ENCODE measurements at places on chromosomes 3 and 15.

DNA sequence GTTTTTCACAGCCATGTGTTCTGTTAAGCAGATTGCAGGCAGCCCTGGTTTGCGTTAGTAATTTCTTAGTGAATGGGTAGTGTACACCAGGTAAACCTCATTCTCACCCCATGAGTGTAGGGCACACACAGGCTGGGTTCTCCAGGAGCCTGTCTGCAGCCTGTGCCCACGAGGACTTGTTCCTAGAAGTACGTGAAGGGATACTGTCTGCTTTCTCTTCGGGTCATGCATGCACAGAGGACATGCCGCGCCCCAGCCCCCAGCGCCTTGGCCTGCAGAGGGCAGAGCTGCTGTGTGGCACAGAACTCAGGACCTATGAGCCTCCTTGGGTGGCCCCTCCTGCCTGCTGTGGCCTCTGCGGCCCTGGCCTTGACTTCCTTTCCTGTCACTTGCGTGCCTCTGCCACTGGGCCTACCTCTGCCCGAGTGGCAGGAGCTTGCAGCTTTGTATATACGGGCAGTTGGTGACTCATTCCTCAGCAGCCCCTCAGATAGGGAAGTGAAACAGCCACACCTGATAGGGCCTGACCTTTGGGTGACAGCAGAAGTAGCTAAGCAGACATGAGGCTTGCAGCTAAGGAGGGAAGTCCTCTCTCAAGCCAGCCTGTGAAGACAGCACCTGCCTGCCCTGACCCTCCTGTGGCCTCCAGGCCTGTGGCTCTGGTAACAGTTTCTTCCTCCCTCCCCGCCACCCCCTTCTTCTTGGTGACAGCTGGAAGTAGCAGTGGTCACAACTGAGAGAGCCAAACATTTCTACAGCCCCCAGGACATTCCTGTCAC, 19.5 kb downstream of the PPCDC start:
- DNase-seq, result peak; percentile 74

GRCh38 chr3:47554335-47554734, 24.3 kb downstream of the CSPG5 start:
- no peak for DNase-seq

- DNase-seq, result no peak
These were observed 29.5 kb downstream of the RBM5 start for GRCh38 chr3:50118237-50118636.

DNA sequence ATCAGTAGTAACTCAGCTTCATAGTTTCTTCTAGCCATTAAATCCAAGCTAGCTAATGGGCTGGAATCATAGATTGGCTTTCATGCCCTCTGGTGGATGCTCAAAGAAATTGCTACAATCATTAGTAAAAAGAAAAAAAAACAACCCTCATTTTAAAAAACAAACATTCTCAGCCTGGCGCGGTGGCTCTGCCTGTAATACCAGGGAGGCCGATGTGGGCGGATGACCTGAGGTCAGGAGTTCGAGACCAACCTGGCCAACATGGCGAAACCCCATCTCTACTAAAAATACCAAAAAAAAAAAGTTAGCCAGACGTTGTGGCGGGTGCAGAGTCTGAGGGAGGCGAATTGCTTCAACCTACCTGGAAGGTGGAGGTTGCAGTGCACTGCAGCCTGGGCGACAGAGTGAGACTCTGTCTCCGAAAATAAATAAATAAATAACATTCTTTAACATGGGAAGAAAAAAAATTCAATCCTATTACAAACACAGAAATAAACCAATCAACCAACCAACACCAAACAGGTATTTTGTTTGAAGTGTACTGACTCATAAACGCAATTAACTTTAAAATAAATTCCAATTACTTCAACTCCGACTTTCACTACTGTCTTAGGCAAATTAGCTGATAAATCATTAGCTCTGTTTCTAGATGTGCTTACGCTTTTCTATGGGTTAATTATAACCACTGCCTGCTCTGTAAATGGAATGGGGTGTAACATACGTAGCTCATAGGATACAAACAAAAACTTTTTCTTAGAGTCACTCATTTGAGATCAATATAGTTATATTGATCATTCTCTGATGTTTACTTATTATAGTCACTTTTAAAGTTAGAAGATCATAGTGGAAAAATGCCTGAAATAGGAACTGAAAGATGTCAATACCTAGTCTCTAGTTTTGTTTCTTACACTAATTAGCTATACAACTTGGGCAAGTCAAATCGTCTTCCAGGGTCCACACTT, 24.9 kb downstream of the TMEM207 start:
- DNase-seq, result peak; percentile 90

DNA sequence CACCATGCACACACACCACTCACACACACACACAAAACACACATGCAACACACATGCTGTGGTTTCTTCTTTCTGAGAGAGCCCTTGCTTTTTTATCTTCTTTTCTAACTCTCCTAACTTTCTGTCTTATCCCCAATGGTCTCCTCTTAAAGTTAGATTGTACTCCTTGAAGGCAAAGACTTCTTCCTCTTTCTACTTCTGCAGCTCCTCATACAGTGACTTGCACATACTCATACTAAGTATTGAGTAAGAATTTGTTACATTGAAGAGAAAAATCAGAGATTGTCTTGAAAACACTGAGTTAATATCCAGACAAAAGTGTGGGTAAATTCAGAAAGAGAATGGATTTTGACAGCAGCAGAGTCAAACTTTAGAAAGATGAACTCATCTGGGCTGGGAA, 64.4 kb downstream of the GTPBP8 start:
- no peak for DNase-seq

DNA sequence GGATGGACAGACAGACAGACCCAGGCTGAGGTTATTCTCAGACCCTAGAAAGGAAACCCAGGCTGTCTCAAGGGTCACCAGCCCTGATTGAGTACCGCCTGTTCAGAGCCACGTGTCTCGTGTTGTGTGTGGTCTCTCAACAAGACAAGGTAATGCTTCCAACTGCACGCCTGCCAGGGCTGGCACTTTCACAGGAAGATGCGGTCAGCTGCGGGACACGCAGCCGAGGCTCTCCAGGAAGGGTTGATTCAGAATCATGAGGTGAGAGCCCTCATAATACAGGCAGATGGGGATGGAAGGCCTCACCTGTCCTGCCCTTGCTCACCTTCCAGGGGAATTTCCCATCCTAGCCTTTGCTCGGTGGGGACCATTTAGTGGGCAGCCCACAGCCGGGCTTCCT, 81.4 kb downstream of the TOP2B start:
- DNase-seq, result no peak

GRCh38 chr3:10338164-10338470, 17.2 kb upstream of the SEC13 start:
- DNase-seq, result no peak

DNA sequence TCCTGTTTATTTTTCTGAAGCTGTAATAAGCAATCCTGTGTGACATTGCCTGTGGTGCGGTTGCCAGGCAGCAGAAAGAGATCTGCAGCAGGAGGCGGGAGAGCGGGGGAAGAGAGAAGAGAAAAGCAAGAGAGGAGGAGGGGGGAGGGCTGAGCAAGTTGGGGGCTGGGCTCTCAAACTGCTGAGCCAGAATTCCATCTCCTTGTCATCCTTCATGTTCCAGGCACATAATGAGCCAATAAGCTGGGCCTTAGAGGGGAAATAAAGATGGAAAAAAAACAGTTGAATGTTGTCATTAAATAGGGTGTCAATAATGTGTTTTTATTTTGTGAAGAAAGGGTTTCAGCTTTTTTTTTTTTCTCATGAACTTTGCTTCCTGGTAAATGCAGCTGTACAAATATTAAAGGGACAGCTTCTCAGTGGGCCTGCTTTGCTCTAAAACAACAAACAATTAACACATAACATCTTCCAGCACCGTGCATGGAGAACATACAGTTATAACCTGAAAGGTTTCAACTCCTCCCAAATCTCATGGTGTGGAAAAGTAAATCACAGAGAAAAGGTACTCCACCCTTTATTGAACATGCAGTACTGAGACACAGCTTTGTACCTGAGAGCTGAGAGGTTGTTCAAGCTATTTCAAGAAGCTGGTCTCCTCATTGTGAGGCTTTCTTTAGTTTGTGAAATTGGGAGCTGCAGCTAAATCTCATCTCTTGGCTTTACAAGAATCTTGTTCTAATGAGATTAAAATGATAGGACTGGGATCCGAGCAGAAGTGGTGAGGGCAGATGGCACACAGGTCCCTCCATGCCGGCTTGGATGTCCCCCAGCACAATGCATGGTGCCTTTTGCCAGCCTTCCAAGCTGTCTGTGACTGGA, 451.1 kb upstream of the KCNMB2 start:
- no peak for DNase-seq

GRCh38 chr3:113270786-113271185, 59.4 kb downstream of the BOC start:
- DNase-seq, result no peak

DNA sequence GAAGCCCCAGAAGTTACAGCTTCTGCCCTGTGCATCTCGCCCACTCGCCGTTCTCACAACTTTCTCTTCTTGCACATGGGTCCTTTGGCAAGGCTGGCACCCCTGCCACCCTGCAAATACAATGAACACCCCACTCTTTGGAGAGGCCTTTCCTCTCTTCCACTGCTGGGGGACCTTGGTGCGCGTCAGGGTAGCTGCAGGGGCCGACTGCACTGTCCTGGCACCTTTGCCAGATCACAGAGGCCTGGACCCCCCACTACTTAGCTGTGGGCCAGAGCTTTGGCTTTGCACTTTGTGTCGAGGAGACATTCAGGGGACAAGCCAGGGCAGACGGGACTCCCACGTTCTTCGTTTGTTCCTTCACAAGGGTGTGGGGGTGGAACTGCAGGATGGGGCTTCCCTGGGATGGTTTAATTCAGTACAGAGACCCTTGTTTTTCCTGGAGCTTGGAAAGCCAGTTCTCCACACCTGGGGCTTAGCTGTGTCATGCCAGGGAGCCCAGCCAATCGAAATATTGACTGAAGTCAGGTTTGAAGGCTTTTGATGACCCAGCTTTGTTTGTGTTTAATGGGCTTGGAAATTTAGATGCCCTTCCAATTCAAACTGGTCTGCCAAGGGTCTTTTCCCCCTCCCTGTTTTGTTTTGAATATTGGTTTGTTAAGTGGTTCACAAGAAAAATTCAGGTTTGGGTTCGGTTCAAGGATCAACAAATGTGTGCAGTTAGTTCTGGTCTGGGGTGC, 256.1 kb upstream of the TLE3 start:
- DNase-seq, result no peak

DNA sequence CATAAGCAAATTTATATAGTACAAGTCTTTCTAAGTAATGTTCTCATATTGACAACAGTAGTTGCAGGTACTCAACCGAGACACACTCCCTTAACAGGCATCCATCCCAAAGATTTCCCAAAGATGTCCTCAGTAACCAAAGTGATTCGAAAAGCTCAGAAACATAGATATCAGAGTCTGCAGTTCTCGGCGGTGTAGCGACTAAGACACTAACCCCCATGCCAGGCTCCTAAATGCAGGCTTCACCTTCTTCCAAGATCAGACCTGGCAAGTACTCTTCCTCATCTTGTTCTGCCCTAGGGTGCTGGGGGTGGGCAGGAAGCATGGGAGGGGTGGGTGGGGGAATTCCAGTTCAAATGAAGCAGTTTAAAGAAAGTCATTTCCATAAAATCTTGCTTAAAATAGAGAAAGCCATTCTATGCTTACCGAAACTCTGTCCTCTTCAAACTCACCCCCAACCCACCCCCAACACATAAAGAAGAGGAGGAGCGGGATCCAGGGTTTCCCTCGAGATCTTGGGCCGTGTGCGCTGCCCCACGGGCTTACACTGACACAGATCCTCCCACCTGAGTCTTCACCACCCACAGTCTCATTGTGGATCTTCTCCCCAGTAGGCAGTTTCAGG, 59.0 kb upstream of the BCL6 start:
- no peak for DNase-seq

- no peak for DNase-seq
These were observed 66.6 kb upstream of the TAMM41 start for GRCh38 chr3:11913316-11913715.

DNA sequence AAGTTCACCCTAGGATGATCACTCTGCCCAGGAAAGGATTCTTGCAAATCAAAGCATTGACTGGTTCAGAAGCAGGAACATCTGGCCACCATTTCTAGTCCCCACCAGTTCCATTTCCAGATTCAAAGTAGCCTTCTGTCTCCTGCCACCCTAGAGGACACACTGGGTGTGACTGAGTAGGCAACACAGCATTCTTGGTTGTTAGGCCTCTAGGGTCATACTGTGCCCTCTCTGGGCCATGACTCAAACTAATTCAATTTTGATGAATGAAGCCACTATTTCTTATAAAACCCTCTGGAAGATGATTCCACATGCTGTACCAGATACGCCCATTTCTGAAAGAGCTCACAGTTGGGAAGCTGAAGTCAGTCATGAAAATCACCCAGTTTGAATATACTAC, 69.7 kb downstream of the WDR76 start:
- DNase-seq, result peak; percentile 25

DNA sequence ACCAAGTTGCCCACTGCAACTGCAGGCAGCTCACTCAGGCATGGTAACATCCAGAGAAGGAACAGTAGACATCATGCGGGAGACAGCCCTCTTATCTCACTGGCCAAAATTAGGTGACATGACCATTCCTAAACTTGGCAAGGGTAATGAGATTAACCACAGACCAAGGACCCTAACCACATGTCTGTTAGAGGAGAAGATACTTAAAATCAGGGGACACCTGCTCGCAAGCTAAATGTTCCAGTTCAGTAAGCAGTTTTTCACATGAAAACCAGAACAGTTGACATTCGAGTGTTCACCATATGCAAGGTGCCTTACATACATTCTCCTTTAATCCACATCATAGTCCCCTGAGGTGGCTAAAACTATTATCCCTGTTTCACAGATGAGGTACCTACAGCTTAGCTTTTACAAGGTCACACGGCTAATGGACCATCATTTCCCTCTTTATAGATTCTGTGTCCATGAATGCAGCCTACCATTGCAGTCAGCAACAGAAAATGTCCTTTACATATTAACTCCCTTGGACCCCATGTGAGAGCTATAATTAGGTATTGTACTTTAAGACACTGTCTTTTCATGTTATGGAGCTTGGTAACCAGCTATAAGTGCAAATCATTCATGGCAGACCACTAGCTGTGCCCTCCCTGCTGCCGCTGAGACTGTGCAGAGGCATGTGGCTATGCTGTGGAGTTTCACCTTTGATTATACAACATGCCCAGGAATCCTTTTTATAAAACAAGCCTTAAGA, 154.1 kb downstream of the LIPC start:
- no peak for DNase-seq

DNA sequence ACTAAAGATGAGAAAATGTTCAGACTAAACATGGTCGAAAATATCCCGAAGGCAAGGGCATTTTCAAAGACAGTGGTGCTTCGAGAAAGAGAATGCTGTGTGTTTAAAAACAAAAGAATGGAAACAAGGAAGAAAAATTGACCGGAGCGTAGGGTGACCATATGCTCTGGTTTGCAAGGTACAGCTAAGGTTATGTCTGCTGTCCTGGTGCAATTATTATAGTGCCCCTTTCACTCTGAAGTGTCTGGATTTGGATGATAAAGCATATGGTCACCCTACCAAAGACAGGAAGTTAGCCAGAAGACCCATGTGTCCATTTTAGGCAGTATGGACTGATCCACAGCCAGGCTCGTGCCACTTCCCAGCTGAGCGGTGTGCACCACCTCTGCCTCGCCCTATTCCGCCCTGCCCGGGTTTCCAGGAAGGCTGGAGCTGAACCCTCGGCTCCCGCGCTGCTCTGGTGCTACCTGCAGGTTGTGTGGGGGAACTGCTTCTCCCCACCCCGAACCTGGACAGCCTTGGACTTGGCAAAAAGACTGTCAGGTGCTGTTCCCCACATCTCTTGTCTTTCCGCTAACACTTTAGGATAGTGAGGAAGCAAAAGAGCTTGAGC, 25.2 kb downstream of the GOLGA6D start:
- DNase-seq, result peak; percentile 57
